ENCODE measurements at places on chromosomes 4 and X.

- DNase-seq, result no peak
Measured at GRCh38 chr4:99815597-99816011, 1.0 kb upstream of the DAPP1 start.

DNA sequence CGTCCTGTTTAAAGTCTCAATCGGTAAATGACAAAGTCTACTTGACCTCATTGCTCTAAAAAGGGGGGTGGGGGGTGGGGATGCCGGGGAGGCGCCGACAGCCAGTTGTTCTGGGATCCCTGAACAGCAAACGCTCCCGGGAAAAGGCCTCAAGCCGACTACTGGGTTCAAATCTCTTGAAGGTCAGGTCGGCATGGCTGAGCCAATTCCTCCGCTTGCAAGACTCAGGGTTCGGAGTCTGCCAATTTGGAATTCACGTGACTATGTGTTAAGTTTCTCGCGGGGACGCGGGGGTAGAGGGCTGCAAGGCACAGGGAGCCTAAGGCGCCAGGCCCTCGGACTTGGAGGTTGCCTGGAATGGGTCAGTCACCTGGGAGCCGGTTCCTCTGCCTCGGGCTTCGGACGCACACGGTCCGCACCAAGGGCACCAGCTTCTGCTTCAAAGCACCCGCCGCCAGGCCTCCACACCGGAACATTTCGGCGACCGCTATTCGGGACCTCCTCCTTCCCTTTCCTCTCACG, 399 bp downstream of the AIFM1 start:
- peak; percentile 24 for DNase-seq

- DNase-seq, result no peak
Measured at GRCh38 chr4:99276417-99276816, 14.4 kb downstream of the ADH1A start.

DNA sequence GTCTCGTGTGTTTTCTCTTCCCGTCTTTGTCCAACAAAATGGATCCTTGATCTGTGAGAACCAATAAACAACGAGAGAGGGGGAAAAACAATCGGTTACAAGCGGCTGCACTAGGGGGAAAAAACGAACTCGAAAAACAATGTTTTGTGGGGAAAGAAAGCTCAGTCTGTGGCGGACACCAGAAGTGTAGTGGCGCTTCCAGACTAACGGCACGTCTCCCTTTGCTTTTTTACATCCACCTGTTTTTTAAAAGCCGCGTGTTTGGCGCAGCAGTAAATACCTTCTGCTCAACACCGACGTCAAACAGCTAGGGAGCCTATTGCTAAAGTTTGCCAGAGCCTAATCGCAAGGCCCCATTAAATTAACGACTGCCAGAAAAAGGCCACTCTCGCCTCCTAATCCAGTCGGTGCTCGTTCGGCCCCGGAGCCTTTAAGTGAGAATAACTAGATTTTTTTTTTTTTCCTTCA, 3.3 kb downstream of the NKX6-1 start:
- no peak for DNase-seq

DNA sequence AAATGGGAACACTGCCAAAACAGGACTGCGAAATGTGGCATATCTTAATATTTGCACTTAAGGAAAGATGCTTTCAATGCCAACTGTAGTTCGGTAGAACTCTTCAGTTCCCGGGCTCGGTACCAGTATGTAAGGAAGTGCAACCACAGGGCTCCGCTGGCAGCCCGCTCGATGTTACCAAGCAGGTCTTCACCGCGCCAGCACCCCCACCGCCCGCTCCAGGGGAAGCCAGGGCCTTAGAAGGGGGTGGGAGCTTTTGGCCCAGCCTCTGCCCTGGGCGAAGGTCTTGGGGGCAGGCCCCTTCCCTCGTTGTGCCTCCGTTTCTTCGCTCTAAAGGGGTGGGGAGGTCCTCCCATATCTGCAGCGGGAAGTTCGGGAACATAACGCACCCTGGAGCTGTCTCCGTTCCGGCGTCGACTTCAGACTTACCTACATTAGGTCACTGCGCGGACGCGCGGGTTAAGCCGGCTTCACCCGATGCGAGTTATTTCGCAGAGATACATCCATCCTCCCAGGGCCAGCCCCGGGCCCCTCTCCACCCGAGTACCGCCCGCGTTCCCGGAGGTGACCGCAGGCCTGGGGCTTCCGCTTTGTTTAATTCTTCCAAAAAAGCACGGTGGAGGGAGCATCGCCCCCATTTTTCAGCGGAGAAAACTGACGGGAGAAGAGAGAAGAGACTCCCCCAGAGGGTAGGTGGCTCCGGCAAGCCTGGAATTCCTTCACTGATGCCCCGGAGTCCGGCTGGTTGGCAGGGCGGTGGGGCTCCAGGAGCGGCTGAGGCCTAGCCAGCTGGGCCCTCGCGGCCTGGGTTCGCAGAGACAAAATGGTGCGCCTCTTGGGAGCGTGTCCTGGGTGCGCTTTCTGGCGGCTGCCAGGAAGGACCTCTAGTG, 1.0 kb upstream of the HMX1 start:
- DNase-seq, result no peak

DNA sequence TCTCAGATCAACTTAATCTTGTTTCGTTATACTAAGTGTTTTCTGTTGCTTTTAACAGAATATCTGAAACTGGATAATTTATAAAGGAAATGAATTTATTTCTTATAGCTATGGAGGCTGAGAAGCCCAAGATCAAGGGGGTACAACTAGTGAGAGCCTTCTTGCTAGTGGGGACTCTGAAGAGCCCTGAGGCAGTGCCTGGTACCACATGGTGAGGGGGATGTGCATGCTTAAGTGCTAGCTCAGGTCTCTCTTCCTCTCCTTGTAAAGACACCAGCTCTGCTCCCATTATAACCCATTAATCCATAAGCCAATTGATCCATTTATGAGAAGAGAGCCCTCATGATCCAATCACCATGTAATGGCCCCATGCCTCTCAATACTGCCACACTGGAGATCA, 17.9 kb downstream of the COX18 start:
- no peak for DNase-seq

GRCh38 chrX:151779258-151779657, 44.7 kb downstream of the CNGA2 start:
- no peak for DNase-seq

- DNase-seq, result no peak
Measured at GRCh38 chrX:46758163-46758955, 559 bp downstream of the SLC9A7 start.

GRCh38 chrX:95950679-95951078, 734.0 kb upstream of the DIAPH2 start:
- DNase-seq, result no peak

DNA sequence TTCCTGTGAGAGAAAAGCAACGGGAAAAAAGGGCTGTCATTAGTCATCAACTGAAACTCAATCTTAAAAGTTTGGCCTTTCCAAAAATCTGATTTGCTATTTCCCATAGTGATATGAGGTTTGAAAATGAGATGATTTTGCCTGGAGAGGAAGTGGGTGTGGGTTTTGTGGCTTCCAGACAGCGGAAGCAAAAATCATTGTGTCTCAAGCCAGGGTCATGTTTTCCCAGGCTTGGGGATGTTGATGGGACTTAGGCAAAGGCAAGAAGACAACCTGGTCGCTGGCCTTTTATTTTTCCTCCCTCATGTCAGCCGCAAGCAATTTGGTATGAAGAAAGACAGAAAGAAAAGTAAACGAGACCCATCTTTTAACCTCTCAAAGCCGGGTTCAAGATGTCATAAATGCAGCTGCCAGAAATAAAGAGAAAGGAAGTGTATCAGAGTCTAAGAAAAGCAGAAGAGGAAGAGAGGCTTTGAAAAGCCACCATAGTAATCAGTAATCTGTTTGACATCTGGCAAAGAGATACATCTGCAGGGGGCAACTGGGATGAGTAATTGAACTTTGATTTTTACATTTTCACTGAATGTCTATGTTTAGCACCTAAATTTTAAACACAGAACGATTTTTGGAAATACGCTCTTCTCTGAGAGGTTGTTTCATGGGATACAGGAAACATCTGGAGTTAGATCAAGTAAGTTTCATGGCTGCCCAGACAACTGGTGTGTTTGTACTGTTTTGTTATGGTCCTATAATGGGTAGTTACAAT, 521.6 kb upstream of the SLIT2 start:
- DNase-seq, result peak; percentile 2

DNA sequence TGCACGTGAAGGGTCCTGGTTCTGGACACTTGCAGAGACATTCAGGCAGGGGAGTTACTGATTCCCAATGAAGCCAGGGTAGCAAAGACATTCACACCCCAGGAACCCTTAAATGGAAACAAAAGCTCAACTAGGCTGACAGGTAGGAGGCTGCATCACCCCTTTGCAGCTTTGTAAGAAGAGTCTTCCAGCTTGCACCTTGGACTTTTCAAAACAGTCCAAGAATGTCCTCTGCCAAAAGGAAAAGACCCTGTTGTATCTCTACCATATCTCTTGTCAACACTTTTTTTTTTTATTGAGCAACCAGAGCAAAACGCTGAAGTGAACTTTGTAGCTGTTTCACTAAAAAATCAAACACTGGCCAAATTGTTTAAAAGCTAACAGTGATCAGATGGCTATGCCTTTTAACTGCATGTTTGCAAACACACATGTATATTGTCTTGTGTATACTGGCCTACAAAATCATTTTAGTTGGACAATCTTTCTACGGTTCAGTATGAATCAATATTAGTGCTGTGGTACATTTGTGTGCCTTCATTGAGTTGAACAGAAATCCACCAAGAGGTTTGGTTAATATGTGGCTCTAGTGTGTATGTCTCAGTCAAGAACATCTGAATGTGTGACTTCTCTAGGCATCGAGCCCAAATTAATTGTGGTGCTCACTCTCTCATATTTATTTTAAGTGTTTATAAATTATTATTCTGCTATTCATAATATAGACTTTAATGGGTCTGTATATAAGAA, 18.5 kb upstream of the WWC2 start:
- DNase-seq, result no peak

- DNase-seq, result no peak
Measured at GRCh38 chr4:123443401-123444289, 47.0 kb downstream of the SPRY1 start.

- DNase-seq, result no peak
Measured at GRCh38 chr4:55540271-55540670, 6.4 kb downstream of the CLOCK start.

- DNase-seq, result no peak
Measured at GRCh38 chr4:149595500-149595899, 220.1 kb downstream of the IQCM start.

- DNase-seq, result no peak
Measured at GRCh38 chr4:74537459-74537858, 92.5 kb downstream of the AREG start.

- no peak for DNase-seq
Measured at GRCh38 chrX:149987613-149988012, 49.3 kb upstream of the EOLA2 start.

- no peak for DNase-seq
Measured at GRCh38 chr4:159326480-159326879, 223.6 kb downstream of the RAPGEF2 start.

DNA sequence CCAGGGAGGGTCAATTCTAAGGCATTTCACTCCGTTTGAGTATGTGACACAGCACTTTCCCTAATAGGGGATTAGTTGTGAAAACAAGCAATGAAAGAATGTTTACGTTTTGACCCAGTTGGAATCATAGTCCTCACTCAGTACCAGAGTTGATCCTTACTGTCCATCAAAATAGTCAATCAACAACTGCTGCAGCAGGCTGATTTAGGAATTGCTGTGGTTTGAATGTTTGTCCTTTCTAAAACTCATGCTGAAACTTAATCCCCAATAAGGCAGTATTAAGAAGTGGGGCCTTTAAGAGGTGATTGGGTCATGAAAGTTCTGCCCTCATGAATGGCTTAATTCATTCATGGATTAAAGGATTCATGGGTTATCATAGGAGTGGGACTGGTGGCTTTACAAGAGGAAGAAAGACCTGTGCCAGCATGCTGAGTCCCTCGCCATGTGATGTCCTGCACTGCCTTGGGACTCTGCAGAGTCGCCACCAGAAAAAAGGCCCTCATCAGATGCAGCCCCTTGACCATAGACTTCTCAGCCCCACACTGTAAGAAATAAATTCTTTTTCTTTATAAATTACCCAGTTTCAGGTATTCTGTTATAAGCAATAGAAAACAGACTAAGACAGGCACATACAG, 3.1 kb upstream of the FBXL5 start:
- no peak for DNase-seq

- DNase-seq, result no peak
Measured at GRCh38 chrX:7045238-7045955, 102.1 kb upstream of the STS start.

DNA sequence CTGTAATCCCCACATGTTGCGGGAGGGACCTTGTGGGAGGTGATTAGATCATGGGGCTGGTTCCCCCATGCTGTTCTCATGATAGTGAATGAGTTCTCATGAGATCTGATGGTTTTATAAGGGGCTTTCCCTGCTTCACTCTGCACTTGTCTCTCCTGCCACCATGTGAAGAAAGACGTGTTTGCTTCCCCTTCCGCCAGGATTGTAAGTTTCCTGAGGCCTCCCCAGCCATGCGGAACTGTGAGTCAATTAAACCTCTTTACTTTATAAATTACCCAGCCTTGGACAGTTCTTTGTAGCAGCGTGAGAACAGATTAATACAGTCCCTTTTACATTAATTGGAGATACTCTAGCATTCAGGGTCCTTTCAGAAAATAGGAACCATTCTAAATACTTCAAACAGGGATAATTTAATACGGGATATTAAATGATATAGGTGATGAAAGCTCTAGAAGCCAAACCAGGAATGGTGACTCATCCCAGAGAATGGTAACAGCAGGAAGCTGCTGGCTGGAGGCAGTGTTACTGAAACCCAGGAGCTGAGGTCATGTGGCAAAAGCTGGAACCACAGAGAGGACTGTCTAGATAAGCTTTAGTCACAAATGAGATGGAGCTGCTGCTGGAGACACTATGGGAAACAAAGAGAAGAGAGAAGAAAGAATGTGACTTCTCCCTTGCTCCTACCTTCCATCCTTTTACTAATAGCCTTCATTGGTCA, 57.3 kb downstream of the GSTCD start:
- peak; percentile 42 for DNase-seq

GRCh38 chr4:83889802-83890201, 353.9 kb downstream of the GPAT3 start:
- no peak for DNase-seq

GRCh38 chr4:6769233-6769988, 13.1 kb upstream of the KIAA0232 start:
- DNase-seq, result no peak

DNA sequence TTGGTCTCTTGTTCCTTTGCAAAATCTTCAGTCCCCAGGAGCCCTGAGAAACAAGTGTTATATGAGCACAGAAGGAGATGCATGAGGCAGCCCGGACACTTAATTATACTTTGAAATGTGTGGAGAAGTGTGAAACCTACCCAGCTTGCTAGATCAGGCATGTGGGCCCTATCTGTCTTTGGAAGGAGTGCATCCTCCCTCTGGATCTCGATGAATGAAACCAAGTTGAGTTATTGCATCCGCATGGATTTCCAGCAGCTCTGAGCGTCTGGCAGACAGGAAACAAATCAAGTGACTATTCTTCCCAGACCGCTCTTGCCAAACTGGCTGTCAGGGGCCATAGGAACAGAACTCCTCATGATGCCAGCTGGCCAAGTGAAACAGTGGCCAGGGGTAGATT, 19.6 kb upstream of the SOWAHD start:
- no peak for DNase-seq

DNA sequence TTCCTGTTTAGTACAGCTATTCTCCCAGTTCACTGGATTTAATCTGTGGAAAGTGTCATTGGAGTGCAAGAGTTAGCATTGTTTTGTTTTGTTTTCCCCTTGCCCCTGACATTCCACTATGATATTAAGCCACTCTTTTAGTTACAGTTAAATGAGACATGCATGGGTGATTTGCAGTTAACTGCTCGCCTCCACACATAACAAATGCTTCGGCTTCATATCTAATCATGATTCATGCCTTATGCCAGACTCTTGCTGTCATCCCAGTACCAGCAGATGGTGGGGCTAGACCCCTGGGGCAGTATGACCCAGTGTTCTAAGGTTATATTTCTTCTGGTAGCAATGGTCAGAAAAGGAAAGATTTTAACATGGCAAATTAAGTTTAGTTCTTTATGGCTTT, 80.1 kb downstream of the RAP1GDS1 start:
- DNase-seq, result no peak
